ENCODE measurements at places on chromosomes 2 and 18. TPM values are rescaled to one million over a fixed set of nuclear protein-coding genes. Genes with fewer than 3 reads are reported as not detected.

Gene FBXO48
- total RNA-seq, result 0.88 TPM

Gene CHST9
- total RNA-seq, result not detected

Gene PDK1
- 18.9 TPM for total RNA-seq

Gene ZNF521
- total RNA-seq, result 27.5 TPM

Gene PLA2R1
- total RNA-seq, result 19.9 TPM

Gene FER1L5
- total RNA-seq, result 1.1 TPM

Gene KDM3A
- 36.9 TPM for total RNA-seq

DNA sequence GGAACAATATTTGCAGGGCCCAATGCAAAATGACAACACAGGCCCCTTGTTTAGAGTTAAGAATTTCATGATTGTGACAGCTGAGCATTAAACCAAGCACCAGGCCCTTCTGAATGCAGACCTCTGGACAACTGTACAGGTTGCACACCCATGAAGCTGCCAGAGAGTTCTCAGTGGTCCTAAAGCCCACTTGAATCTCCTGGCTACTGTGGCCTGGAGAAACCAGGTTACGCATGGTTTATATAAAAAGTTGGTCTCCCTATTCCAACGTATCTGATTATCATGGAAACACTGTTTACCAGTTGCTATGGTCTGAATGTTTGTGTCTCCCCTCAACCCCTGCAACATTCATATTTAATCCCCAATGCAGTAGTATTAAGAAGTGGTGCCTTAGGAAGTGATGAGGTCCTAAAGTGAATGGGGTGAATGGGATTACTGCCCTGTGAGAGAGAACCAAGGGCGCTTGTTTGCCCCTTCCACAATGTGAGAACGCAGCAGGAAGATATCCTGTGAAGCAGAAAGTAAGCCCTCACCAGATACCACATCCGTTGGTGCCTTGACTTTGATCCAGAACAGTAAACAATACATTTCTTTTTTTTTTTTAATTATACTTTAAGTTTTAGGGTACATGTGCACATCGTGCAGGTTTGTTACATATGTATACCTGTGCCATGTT lies 48.0 kb upstream of the ANXA4 start:
- H3K4me1 ChIP-seq, result peaks cover 26% of the 10 kb centered on the region
- no peak for DNase-seq
- H3K4me3 ChIP-seq, result no peak overlapping the region

DNA sequence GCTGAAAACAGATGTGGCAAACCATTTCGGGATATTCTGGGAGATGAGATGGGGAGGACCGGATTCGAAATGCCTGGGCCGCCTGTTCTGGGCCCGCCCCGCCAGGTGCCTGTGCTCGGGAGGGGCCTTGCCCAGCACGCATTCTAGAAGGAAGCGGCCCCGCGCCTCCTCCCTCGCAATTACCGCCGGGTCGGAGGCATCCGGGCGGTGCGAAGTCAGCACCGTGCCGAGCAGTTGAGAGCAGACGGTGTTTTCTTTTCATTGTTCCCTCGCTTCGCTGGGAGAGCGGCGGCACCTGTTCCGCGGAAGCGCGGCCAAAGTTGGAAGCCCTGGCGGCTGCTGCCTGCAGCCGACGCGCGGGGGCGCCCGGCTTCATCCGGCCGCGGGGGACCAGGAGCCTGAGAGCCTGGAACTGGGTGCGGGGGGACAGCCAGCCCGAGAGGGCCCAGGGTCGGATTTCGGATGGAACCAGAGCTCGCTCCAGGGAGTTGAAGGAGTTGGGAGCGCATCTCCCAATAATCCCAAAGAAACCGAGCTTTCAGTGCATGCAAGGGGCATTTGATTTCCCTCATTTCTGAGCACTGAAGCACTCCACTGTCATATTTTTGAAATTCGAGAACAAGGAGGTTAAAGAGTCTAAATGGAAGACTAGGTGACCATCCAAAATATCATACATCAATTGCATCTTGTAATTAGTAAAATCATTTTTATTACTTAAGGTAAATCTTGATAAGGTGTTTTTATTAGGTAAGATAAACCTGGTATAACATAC lies 241.8 kb upstream of the RAB12 start:
- H3K4me1 ChIP-seq, result peaks cover 25% of the 10 kb centered on the region
- peak overlapping the region; percentile 67 for H3K4me3 ChIP-seq
- DNase-seq, result peak; percentile 83
- H3K27me3 ChIP-seq, result peaks cover 6% of the 10 kb centered on the region
- no peak overlapping the region for H3K27ac ChIP-seq

DNA sequence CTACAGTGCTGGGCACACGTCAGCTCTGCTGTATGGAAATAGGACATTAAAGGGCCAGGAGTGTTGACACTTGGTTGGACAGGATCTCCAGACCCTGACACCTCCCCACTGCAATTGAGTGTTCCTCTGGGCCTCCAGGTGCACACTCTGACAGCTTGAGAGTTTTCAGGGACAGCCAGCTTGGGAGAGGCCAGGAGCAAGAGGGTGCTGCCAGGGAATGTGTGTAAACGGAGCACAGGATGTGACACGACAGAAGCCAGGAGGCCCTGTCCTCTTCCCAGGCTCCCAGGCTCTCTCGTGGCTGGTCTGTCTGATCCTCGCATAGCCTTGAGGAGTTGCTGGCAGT lies 318.1 kb upstream of the HS6ST1 start:
- no peaks in the 10 kb centered on the region for H3K36me3 ChIP-seq
- no peak overlapping the region for H3K4me3 ChIP-seq
- peaks cover 16% of the 10 kb centered on the region for H3K4me1 ChIP-seq

- H3K27me3 ChIP-seq, result no peaks in the 10 kb centered on the region
- no peaks in the 10 kb centered on the region for H3K36me3 ChIP-seq
- no peaks in the 10 kb centered on the region for H3K4me1 ChIP-seq
- DNase-seq, result no peak
- H3K4me3 ChIP-seq, result no peak overlapping the region
- no peak overlapping the region for H3K27ac ChIP-seq
Observed at GRCh38 chr2:13240789-13241487, 524.2 kb downstream of the TRIB2 start.

GRCh38 chr18:48742706-48743475 lies 204.1 kb downstream of the CTIF start:
- no peaks in the 10 kb centered on the region for H3K27me3 ChIP-seq
- peak overlapping the region; percentile 88 for H3K27ac ChIP-seq
- no peaks in the 10 kb centered on the region for H3K36me3 ChIP-seq
- DNase-seq, result peak; percentile 94
- peak overlapping the region; percentile 41 for H3K4me3 ChIP-seq

- no peaks in the 10 kb centered on the region for H3K36me3 ChIP-seq
- no peak overlapping the region for H3K27ac ChIP-seq
- H3K4me1 ChIP-seq, result no peaks in the 10 kb centered on the region
- H3K27me3 ChIP-seq, result no peaks in the 10 kb centered on the region
Observed at GRCh38 chr2:108228537-108228936, 11.2 kb upstream of the SULT1C3 start.

DNA sequence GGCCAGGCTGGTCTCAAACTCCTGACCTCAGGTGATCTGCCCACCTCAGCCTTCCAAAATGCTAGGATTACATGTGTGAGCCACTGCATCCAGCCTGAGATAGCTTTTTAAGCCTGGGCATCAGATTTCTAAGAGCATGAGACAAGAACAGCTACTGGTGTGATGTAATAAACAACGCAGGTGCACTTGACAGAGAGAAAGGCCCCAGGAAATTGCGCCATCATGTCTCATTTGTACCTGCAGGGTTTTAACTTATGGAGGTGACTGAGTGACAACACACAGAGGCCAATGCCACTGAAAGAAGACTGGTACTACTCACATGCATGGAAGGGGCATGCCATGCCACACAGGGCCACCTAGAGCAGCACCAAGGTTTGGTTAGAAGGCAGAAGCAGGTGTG lies 209.4 kb downstream of the SP3 start:
- no peak overlapping the region for H3K27ac ChIP-seq
- H3K36me3 ChIP-seq, result no peaks in the 10 kb centered on the region
- no peak for DNase-seq
- peaks cover 9% of the 10 kb centered on the region for H3K27me3 ChIP-seq
- no peak overlapping the region for H3K4me3 ChIP-seq
- H3K4me1 ChIP-seq, result no peaks in the 10 kb centered on the region

GRCh38 chr18:66819235-66819634 lies 215.3 kb upstream of the CDH19 start:
- H3K27ac ChIP-seq, result no peak overlapping the region
- no peak for DNase-seq
- no peak overlapping the region for H3K4me3 ChIP-seq
- H3K27me3 ChIP-seq, result no peaks in the 10 kb centered on the region
- no peaks in the 10 kb centered on the region for H3K36me3 ChIP-seq
- no peaks in the 10 kb centered on the region for H3K4me1 ChIP-seq

GRCh38 chr2:122307763-122308162 lies 552.3 kb downstream of the TSN start:
- H3K36me3 ChIP-seq, result no peaks in the 10 kb centered on the region
- H3K27ac ChIP-seq, result no peak overlapping the region
- no peak overlapping the region for H3K4me3 ChIP-seq
- no peaks in the 10 kb centered on the region for H3K27me3 ChIP-seq

DNA sequence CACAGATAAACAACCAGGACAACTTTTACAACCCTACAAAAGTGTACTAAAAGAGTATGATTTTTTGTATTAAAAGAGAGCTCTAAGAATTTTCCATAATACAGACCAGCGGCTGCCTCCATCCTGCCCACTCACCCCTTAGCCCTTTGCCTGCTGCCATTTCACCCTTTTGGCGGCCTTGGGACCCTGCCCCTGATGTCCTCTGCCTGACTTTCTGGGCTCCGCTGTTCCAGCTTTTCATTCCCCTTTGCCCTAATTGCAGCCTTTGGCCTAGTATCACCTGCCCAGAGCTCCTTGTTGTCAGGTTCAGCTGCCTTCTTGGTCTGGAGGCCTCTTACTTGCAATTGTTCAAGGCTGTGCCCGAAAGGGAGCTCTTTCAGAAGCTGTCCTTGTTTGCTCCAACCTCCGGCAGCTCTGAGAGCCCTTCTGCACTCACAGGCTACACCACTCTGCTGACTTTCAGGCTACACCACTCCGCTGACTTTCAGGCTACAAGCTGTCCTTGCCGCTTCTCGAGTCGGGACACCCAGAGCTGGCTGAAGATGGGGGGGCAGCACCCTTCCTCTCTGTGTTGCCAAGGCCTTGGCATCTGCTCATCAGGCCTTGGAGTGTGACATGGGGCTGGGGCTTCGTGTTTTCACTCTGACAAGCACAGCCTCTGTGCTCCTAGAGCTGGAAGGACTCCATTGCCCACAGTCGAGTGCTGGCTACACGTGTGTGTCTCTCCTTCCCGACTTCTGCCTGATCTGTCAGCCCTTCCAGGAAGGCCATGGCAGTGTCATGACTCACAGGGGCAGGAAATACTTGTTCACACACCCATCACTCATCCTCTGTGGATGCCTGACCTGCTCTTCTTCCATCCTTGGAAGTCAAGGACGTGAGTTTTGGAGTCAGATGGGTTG lies 43.1 kb upstream of the HDAC4 start:
- H3K4me3 ChIP-seq, result no peak overlapping the region
- H3K4me1 ChIP-seq, result no peaks in the 10 kb centered on the region
- H3K27me3 ChIP-seq, result peaks cover 18% of the 10 kb centered on the region
- no peaks in the 10 kb centered on the region for H3K36me3 ChIP-seq

GRCh38 chr2:170322140-170322766 lies 144.3 kb downstream of the MYO3B start:
- no peak for DNase-seq
- H3K27ac ChIP-seq, result no peak overlapping the region
- H3K4me3 ChIP-seq, result no peak overlapping the region
- H3K27me3 ChIP-seq, result no peaks in the 10 kb centered on the region
- H3K36me3 ChIP-seq, result no peaks in the 10 kb centered on the region
